ENCODE measurements at places on chromosomes 5 and 9.

DNA sequence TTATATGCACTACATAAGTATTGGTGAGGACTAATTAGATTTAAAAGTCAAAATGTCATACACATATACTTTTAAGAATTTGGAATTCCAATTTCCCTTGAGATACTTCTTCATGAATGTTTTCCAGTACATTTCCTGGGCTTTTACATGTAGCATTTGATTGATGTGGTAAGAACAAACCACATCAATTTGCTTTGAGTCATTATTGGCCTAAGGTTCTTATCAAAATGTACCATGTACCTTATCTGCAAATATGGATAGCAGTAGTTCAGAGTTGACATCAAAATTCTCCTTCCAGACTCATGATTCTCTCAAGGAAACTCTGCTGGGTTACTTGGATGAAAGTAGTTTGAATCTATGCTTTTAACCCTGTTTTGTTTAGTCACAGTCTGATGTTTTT lies 2.5 kb downstream of the CAST start:
- DNase-seq, result no peak

GRCh38 chr9:37914701-37915358 lies 10.9 kb upstream of the SLC25A51 start:
- no peak for DNase-seq

DNA sequence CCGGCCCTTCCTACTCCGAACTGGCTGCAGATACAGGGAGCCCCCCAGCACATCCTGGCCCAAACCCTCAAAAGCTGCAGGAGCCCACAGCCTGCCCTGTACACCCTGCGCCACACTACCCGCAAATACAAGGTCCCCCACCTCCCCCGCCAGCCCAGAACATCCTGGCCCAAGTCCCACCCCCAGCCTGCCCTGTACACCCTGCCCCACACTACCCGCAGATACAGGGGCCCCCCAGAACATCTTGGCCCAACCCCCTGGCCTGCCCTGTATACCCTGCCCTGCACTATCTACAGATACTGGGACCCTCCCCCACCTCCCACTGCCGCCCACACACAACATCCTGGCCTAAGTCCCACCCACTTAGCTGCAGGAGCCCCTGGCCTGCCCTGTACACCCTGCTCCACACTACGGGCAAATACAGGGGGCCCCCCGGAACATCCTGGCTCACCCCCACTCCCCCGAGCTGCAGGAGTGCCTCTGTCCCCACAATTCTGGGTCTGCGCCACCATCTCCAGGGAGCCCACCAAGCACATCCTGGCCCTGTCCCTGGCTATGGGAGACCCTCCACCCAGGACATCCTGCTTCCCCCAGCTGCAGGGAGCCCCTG lies 8.3 kb downstream of the LPCAT1 start:
- no peak for DNase-seq

GRCh38 chr9:93505541-93506132 lies 52.3 kb upstream of the FAM120AOS start:
- DNase-seq, result no peak

DNA sequence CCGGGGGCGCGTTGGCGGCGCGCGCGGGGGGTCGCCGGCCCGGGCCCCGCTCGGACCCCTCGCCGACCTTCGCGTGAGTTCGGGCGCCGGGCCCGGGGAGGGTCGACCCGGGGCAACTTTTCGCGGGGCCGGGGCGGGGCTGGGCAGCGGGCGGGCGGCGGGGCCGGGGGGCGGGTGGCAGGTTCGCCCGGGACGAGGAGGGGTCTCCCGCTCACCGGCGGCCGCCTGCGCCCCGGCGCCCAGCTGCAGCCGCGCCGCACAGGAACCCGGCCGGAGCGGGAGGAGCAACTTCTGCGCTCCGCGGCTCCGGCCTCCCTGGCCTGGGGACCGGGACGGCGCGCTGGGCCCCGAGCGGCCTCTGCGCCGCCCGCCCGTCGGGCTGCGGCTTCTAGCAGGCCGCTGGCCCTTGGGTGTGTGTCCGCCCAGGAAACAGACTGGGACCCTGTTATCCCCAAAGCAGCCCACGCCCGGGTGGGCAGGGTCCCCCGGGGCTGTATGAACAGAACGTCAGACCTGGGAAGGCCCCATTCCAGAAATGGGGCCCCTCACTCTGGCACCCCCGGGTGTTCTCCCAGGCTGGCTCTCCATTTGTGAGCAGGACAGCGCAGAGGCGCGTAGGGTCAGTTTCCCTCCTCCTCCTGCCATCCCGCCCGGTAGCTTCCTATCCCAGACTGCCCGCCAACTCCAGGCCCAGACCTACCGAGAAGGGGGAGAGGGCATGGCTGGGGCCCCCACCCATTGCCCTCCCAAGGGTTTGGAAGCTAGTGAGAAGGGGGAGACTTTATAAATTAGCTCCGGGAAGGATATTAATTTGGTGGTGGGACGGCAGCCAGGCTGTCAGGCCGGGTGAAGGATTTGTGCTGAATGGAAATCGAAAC lies 708 bp downstream of the RXRA start:
- DNase-seq, result no peak

GRCh38 chr5:97918620-97919019 lies 735.6 kb upstream of the RIOK2 start:
- DNase-seq, result no peak

DNA sequence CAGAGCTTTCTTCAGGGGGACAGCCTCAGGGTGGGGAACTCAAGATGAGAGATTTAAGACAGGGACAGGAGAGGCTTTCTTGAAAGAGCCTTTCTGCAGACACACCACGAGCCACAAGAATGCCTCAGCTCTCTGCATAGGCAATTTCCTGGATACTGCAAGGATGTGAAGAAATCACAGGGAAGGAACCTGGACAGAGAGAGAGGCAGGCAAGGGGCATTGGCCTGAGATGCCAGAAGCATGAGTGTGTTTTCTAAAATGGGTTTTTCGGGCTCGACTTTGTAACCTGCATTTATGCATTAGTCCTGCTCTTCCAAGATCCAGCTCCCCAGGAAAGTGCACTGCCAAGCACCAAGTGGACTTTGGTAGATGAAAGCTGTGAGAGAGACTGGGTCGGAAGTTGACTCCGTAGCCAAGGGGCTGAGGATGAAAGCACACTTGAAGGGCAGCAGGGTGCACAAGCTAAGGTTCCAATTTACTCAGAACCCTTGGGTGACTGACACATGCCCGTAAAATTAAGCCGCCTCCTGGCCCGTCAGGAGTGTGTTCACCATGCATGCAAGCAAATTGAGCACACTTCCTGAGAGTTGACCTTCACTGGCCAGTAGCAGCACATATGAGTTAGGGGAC lies 90.9 kb downstream of the CFAP90 start:
- no peak for DNase-seq

- DNase-seq, result no peak
These were observed 72.5 kb downstream of the PHF2 start for GRCh38 chr9:93648836-93649235.

- no peak for DNase-seq
These were observed 168.7 kb downstream of the KDM4C start for GRCh38 chr9:6926436-6926835.

GRCh38 chr9:117992006-117992405 lies 287.8 kb downstream of the TLR4 start:
- DNase-seq, result no peak

GRCh38 chr5:131245312-131245711 lies 18.5 kb upstream of the CDC42SE2 start:
- no peak for DNase-seq

DNA sequence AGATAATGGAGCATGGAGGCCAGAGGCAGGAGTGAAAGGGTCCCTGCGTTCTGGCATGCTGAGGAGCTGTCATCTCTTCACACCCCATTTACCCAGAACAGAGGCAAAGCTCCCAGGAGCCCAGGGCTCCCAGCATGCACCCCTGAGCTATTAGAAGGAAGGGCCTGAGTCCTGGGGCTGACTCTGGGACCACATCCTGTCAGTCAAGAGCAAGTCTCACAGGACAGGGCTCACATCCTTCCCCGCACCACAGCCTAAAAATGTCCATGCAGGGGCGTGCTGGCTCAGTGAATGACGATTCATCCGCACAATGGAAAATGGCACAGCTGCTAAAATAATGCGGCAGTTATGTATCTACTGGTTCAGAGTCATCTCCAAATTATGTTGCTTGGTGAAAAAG lies 31.4 kb downstream of the CAMK2A start:
- no peak for DNase-seq

DNA sequence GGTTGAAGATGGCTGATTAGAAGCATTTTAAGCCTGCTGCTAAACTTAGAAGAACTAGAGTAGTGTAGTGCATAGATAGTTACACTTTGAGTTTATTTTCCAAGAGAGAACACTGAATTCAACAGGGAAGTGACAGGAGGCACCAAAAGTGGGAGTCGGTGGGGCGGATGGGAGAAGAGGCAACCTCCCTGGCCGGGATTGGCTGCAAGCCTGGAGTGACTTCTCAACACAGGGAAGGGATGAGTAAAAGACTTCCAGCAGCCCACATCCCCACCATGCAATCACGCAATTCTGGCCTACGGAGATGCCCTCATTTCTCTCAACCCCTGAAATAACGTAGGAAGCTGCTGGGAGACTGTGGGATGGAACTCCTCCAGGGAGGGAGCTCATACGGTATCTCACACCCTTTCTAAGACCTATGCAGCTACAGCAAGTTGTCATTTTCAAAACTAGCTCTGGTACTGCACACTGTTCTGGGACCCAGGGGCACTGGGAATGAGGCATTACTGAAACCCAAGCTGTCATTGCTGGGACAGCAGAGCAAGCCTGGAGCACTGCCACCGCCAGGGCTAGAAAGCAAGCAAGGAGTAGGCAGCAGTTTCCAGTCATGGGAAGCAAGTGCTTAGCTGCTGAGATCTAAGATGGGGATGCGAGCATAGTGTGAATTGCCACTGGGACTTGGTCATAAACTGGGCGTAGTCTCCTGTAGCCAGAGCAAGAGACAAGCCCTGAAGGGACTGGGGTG lies 331.6 kb upstream of the PTGER4 start:
- no peak for DNase-seq

GRCh38 chr5:141492168-141492885 lies 3.4 kb downstream of the PCDHGC5 start:
- DNase-seq, result peak; percentile 73

GRCh38 chr9:35367451-35367850 lies 122.5 kb upstream of the RUSC2 start:
- no peak for DNase-seq

DNA sequence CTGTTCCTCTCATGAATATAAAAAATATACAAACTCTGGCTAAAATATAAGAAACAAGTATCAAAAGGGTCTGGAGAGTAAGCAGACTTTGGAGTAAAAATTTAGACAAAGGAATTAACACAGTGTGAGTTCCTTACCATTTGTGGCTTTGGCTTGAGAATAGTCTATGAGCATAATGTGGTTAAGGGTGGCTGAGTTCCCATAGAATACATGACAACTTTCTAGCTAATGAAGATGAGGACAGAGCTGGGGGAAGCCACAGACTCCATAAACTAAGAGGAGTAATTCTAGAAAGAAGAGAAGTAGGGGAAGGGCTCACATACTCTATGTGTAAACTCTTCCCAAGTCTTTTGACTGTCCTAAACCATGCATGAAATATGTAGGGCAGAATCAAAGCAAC lies 79.4 kb downstream of the CAAP1 start:
- no peak for DNase-seq

GRCh38 chr9:123062351-123063176 lies 29.1 kb downstream of the GPR21 start:
- no peak for DNase-seq

GRCh38 chr5:148033134-148033533 lies 30.6 kb upstream of the SPINK5 start:
- no peak for DNase-seq

- DNase-seq, result peak; percentile 2
These were observed 43.6 kb upstream of the C5orf46 start for GRCh38 chr5:147949711-147950573.

- DNase-seq, result no peak
These were observed 343.7 kb upstream of the KLF4 start for GRCh38 chr9:107833295-107833694.

DNA sequence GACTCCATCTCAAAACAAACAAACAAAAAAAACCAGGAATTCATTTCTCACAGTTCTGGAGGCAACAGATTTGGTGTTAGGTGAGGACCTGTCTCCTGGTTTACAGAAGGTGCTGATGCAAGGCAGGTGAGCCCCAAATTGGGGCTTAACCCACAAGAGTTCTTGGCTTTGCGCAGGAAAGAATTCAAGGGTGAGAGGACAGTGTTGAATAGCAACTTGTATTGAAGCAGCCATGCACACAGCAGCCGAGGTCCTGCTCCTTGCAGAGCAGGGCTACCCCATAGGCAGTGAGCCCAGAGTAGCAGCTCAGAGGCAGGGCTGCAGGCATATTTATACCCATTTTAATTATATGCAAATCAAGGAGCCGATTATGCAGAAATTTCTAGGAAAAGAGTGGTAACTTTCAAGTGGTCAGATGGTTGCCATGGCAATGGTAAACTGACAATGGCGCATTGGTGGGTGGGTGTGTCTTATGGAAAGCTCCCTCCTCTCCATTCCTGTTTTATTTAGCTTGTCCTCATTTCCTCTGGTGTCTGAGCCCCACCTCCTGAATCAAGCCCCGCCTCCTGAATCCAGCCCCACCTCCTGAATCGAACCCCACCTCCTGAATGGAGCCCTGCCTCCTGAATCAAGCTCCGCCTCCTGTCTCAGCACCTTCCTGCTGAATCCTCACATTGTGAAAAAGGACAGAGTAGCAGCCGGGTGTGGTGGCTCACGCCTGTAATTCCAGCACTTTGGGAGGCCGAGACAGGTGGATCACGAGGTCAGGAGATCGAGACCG lies 34.5 kb upstream of the COL5A1 start:
- no peak for DNase-seq
